ENCODE measurements at places on chromosomes 3 and 15.

GRCh38 chr3:153348457-153349107 is 186.6 kb downstream of the RAP2B start:
- DNase-seq, result no peak

GRCh38 chr15:70627734-70628548 is 135.4 kb downstream of the UACA start:
- DNase-seq, result peak; percentile 44

GRCh38 chr15:69634860-69635259 is 182.2 kb downstream of the RPLP1 start:
- no peak for DNase-seq

- DNase-seq, result peak; percentile 51
Measured at GRCh38 chr3:152126260-152126659, 142.5 kb upstream of the MBNL1 start.

GRCh38 chr3:126105691-126106187 is 21.8 kb upstream of the SLC41A3 start:
- no peak for DNase-seq

DNA sequence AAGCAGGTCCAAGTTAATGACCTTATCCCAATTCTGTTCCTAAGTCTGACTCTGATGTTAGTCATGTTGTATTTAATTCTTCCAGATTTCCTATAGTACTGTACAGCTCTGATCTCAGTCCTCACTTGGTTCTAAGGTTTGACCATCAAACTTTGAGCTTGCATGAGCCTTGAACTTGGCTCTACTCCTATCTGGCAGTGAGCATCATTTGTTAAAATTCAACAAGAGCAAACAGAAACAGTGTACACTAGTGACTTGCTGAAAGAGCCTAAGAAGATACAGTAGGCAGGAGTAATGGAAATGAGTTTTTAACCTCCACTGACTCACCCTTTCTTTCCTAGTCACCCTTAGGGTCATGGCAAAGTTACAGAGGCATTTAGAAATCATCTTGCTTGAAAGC is 451.1 kb upstream of the TPRG1 start:
- DNase-seq, result no peak

DNA sequence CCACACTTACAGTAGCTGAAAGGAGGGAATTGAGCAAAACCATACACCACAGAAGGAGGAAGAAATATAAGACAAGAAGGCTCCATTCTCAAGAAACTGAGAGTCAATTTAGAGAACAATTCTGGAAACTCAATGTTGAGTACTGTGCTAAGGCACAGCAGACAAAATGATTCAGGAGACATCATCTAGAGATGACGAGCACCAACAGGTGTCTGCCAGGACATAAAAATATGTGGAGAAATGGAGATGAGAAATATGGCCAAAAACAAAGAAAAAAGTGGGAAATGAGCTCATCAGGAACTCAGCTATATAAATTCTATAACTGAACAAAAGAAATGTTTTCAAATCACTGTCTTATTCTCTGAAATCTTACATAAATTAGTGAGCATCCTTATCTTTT is 343.7 kb downstream of the ERC2 start:
- no peak for DNase-seq

- DNase-seq, result no peak
Measured at GRCh38 chr3:12963231-12963896, 109.9 kb downstream of the IQSEC1 start.

DNA sequence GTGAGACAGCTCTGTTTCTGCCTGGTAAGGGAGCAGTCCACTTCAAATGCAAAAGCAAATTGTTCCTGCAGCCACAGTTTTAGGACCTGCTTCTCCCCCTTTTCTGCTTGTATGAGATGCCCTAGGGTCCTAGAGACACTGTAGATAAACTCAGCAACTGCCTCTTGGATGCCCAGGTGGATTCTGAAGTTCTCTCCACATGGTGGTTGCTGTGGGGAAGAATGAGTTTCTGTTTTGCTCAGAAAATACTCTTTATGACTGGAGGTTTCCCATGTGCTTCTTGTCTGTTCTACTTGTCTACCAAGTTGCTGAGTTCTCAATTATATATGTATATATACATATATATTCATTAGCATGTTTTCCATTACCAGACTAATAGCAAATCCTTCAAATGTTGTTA is 5.6 kb upstream of the ZNF80 start:
- DNase-seq, result no peak

DNA sequence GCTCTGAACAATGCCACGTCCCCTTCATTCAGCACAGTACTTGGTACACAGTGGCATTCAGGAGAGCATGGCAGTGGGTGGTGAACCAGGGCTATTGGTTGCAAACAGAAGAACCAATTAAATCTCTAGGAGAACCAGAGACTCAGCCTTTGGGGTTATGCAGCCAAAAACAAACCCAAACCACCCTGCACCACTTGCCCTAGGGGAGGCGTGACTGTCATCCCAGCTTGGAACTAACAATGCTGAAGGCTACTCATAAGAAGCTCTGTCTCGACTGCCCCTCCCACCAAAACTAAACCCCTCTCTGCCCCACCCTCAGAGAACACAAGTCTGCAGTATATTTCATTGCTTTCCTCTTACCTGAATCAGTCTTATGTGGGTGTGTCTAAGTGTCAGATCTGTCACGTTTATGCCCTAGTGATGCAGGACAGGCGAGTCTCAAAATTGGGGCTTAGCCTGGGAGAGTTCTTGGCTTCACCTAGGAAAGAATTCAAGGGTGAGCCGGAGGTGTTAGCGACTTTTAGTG is 15.2 kb upstream of the KLHL40 start:
- DNase-seq, result no peak

- DNase-seq, result peak; percentile 89
Measured at GRCh38 chr3:16079519-16079918, 95.0 kb upstream of the GALNT15 start.

GRCh38 chr15:40244961-40245523 is 6.2 kb downstream of the PAK6 start:
- DNase-seq, result no peak

GRCh38 chr15:75327005-75327404 is 8.9 kb upstream of the COMMD4 start:
- no peak for DNase-seq

GRCh38 chr3:46393554-46394434 is 13.1 kb downstream of the CCR5AS start:
- no peak for DNase-seq

DNA sequence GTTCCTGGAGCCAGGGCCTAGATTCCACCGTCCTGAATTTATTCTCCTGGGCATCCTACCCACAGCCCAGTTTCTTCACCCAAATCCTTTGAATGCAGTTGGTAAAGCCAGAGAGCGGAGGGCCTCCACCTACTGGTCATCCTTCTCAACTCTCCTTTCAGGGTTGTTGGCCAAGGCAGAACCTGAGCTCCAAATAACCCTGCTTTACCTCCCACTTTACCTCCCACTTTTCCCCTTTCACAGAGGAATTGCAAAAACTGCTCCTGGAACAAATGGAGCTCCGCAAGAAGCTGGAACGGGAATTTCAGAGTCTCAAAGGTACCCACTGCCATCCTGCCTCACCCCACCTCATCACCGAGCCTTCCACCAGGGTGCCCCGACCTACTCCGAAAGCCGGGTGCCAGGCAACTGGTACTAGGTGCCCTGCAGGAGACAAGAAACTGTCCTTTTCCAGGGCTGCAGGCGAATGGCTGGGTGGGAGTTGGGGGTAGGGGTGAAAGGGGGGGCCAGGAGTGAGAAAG is 6.8 kb downstream of the SKOR1 start:
- no peak for DNase-seq

GRCh38 chr15:51126842-51127241 is 32.1 kb upstream of the TNFAIP8L3 start:
- no peak for DNase-seq

GRCh38 chr15:68691705-68692104 is 112.9 kb downstream of the CORO2B start:
- no peak for DNase-seq

- DNase-seq, result no peak
Measured at GRCh38 chr3:25044762-25045710, 383.0 kb upstream of the RARB start.

- no peak for DNase-seq
Measured at GRCh38 chr3:53192608-53193007, 31.6 kb downstream of the PRKCD start.

DNA sequence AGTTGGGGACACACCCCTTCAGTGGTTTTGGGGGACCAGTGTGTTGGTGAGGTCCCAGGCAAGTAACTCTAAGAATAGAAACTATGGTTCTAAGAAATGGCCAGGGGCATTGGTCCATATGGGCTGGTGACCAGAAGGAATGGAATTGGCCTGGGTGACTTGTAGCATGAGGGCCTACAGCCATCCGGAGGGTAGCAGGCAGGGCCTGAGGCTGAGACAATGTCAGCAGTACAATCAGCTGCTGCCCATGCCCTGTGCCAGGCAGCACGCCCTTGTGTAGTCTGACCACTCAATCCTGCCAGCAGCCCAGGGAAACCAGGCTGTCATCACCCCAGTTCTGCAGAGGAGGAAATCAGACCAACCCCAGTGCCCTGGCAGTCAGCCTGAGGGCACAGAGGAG is 100.6 kb downstream of the DNAJB8 start:
- DNase-seq, result no peak

DNA sequence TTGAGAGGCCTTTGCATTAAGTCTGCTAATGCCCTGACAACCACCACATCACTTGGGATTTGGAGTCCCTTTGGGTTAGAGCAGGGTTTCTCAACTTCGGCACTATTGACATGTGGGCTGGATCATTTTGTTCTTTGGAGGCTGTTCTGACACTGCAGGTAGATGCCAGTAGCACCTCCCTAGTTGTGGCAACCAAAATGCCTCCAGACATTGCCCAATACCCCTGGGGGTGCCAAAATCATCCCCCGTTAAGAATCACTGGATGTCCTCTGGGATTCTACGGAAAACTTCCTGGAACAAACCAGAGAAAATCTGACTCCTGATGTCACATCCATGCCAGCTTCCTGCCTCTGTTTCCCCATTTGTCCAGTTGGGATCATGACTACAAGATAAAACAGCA is 37.2 kb upstream of the BLM start:
- no peak for DNase-seq

GRCh38 chr3:45612918-45613602 is 18.5 kb downstream of the LIMD1 start:
- no peak for DNase-seq

DNA sequence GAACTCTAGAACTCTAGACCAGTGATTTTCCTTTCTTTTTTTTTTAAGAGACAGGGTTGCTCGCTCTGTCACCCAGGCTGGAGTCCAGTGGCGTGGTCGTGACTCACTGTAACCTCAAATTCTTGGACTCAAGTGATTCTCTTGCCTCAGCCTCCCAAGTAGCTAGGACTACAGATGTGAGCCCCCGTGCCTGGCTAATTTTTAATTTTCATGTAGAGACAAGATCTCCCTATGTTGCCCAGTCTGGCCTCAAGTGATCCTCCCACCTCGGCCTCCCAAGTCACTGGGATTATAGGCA is 359.6 kb downstream of the SHQ1 start:
- no peak for DNase-seq

DNA sequence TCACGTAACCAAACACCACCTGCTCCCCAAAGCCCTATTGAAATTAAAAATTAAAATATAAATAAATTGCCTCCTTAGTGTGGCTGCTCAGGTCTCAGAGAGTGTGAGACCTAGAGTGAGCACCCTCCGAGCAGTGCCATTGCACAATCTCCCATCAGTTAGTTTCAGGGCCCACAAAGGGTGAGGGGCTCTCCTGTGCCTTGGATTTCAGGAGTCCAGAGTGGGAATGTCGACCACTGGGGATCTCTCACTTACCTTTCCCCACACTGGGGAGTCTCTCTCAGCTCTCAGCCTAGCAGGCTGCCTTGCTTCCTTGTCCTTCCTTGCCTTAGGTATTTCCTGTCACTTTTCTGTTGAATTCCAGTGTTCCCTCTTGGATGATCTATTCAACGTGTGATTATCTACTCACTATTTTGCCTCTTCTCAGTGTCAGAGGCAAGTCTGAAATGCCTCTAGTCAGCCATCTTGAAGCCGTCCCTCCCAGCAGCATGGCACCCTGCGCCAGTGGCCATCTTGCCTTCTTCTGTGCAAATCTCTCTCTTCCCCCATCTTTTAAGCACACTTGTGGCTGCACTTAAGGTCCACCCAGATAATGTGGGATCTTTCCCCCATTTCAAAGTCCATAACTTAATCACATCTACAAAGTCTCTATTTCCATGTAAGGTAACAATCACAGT is 119.3 kb downstream of the LRRK1 start:
- no peak for DNase-seq

DNA sequence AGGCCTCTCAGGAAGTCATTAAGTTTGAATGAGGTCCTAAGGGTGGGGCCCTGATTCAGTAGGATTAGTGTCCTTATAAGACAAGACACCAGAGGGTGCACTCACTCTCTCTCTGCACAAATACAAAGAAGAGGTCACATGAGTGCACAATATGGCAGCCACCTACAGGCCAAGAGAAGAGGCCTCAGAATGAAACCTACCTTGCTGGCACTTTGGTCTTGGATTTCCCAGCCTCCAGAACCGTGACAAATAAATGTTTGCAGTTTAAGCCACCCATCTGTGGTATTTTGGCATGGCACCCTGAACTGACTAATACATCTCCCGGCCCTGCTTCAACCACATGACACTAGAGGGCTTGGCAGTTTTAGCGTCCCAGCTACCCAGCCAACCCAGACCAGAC is 73.9 kb upstream of the CHRNB4 start:
- no peak for DNase-seq

GRCh38 chr3:196740481-196741248 is 1.0 kb downstream of the PAK2 start:
- no peak for DNase-seq

DNA sequence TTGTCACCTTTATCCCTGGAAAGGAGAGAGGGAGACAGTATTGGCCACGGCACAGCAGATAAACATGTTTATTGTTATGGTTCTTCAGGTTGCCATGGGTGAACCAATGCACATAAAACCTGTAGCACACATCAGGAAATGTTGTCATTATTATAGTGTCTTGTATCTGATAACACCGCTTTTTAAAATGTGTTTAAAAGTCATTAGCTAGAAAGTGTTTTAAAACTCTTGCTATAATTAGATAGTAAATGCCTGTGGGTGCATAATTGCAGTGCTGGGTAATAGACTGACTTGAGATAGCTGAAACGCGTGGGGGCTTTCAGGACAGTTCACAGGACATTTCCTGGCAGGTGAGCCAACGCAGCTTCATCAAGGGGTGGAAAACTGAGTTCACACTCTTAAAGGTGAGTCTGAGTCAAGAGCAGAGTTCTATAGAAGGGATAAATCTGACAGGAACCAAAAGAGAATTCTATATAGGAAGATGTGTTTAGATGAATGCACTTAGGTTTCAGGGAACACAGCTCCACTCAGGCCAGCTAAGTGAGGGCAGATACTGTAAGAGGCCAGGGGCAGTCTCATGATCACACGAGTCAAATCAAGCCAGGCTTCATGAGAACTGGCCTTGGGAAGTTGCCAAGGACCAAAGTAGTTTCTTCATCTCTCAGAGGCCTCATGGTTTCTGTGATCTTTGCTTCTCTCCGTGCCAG is 35.6 kb upstream of the PPP4R2 start:
- DNase-seq, result no peak

- no peak for DNase-seq
Measured at GRCh38 chr3:114327665-114328064, 33.8 kb downstream of the TIGIT start.

DNA sequence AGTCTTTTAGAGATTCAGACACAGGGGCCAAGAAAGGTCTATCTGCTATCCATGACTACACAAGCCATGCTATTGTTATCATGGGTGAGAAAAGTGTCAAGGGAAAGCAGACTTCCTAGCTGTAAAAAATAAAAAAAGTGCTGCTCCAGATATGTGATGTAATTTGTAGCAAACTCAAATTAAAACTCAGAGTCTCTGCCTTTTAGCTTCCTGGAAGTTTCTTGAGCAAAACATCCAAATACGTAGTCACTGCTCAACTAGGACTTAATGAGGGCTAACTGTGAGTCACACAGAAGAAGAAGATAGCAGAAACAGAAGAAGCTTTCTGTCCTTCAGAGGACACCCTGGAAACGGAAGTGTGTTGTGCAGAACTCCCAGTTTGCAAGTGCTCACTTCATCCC is 393.4 kb upstream of the NR2F2 start:
- DNase-seq, result no peak
